Muscle of arm (tissue), 14 donors: ENCODE measurements at places on chromosomes 11 and 22.
A peak's percentile ranks its signal among the peaks of the same experiment; 100 is the strongest.

DNA sequence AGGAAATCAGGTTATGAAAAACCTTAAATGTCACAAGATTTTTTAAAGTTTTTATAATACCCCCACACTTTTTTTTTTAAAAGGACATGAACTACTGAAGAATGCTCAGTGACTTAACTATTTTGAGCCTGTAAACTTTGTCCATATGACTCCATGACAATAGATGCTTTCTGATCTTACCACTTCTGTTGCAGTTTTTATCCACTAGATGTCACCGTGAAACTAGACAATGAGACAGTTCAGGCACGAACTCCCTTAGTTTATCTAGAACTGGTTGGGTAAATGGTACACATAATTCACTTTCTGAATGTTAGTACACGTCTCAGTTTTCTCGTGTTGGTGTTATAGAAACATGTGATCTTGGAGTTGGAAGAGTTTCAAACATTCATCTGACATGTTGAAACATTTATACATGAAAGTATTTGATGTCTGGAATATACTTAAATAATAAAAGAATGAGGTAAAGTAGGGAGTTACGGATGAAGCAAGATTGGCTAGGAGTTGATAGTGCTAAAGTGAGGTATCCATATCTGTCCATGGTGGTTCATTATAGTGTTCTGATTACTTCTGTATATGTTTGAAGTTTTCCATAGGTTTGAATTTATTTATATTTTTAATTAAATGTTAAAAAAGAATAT, 8.1 kb downstream of the CCDC15 start:
- peak; percentile 66 for DNase-seq

DNA sequence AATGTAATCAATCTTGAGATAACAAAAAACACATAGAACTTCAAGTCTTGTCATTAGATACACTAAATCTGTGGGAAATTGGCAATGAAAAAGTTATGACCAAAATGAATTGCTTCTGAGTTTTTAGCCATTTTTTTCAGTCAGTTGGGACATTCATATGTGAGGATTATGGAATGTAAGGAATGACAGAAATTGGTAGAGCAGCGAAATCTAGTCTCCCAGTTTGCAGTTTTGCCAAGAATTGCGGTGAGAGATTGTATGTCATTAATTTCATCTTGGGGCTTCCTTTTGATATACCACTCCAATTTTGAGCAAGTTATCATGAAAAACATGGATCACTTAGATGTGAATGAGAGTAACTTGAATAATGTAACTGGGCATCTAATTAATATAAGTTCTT, 49.9 kb downstream of the SIK2 start:
- DNase-seq = no peak

GRCh38 chr11:119865661-119866156, 136.7 kb upstream of the NECTIN1 start:
- DNase-seq = no peak

DNA sequence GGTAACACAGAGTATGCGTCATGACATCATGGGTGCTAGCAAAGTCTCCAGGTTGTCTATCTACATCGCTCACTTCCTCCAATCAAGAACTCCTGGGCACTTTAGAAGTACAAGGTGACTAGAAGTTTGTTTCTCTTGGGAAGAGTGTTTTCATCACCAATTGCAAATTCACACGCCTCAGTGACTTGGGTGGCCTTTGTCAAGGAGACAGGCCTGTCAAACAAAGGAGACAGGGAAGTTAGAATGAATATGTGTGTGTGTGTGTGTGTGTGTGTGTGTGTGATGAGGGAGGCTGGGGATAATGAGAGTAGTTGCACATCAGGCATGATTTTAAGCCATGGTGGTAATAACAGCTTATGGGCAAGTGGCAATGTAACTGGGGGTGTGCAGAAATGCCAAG, 953.2 kb downstream of the OPCML start:
- no peak for DNase-seq

GRCh38 chr11:15913261-15913660, 443.1 kb downstream of the SOX6 start:
- no peak for DNase-seq

- DNase-seq = no peak
Measured at GRCh38 chr11:33696411-33696810, 4.2 kb downstream of the C11orf91 start.

DNA sequence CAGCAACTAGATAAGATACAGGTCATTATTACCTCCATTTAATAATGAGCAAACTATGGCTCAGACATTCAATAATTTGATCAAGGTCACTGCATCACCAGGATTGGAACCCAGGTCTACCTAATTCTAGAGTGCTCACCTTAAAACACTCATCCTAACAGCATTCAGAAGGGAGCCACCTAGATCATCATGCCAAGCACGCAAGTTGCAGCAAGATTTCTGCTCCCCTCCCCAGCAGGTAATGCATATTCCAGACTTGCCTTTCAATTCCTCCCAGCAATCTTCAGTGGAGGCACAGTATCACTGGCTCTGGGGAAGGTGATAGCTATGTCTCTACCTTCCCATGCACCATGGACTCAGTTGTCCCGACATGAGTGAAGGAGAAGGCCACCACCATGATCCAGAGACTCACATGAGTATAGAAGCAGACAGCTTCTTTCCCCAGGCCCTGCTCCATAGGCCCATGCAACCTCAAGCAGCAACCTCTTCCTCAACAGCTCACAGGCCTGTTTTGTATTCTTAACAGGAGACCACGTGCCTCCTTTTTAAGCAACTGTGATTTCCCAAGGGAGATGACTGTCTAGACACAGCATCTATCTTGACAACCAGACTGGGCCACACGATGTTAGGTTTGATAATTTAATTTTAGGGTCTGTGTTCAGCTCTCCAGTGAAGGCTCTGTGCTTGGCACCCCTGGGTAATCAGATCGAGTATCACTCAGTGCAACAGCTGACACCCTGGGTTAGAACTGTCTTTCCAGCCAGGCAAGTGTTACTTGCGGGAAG, 36.4 kb downstream of the RAB30 start:
- DNase-seq = peak; percentile 17

DNA sequence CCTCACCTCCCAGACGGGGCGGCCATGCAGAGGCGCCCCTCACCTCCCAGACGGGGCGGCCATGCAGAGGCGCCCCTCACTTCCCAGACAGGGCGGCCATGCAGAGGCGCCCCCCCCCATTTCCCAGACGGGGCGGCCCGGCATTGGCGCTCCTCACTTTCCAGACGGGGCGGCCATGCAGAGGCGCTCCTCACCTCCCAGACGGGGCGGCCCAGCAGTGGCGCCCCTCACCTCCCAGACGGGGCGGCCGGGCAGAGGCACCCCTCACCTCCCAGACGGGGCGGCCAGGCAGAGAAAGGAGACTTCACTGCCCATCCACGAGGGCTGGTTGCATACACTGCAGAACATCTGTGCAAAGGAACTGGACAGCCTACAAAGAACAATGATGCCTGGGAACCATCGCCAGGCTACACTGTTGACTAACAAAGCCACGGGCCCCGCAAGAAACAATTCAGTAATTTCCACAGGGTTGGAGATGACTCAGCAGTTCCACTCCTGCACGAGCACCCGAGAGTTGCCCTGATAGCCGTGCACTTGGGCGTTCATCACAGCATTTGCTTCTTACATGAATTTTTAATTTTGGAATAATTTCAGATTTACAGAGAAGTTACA, 58.7 kb downstream of the CTTN start:
- no peak for DNase-seq

- DNase-seq = no peak
Measured at GRCh38 chr11:70763606-70764005, 365.3 kb downstream of the CTTN start.

DNA sequence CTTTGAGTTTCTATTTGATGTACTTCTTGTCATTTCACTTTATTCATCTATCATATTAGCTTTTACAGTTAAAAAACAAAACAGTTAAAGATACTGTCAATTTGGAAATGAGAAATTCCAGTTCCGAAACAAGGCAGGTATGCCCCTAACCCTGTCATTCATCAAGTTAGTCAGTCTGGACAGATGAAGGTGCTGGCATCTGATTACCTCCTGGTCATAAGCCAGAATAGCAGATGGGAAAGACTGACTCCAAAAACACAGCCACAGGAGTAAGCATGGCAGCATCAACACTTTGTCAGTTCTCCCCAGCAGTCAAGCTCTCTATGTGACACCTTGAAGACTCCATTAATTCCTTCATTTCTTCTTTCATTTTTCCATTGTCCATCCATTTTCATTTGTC, 4.3 kb downstream of the LRRC51 start:
- no peak for DNase-seq

DNA sequence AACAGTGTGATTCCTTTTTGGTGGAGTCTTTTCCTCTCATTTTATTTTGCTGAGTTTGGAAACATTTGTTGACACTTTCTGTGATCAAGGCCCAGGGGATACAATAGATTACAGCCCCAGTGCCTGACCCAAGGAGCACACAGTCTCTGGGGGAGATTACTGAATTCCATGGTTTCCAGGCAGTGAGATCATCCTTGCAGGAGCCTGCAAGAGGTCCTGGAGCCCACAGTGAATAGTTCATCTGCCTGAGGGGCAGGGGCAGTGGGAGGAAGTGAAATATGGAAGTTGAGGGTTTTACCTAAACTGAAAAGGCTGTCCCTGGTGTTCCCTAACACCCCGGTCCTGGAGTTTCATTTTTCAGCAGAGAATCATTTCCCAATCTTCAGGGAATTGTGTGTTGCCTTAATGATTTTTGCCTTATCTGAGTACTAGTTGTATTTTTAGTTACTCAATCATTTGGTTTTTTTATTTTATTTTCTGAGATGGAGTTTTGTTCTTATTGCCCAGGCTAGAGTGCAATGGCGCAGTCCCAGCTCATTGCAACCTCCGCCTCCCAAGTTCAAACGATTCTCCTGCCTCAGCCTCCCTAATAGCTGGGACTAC, 7.7 kb downstream of the CCS start:
- DNase-seq = no peak

- no peak for DNase-seq
Measured at GRCh38 chr11:821512-822371, 3.0 kb downstream of the PNPLA2 start.

GRCh38 chr22:41410311-41410751, 28.6 kb downstream of the TEF start:
- no peak for DNase-seq

DNA sequence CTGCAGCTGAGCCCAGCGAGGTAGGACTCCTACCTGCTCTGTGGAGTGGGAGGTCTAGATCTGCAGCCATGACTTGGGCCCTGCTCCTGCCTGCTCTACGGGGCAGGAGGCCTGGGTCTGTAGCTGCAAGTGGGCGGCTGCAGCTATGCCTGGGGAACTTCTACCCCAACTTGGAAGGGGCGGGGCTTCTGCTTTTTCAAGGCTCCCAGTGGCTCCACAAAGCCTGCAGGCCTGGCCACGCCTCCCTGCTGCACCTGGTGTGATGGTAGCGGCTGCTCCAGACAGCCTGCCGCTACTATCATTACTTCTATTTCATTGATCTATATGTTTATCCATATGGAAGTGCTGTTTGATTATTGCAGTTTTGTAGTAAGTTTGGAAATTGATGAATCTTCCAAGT, 121.2 kb downstream of the NELL1 start:
- DNase-seq = no peak

DNA sequence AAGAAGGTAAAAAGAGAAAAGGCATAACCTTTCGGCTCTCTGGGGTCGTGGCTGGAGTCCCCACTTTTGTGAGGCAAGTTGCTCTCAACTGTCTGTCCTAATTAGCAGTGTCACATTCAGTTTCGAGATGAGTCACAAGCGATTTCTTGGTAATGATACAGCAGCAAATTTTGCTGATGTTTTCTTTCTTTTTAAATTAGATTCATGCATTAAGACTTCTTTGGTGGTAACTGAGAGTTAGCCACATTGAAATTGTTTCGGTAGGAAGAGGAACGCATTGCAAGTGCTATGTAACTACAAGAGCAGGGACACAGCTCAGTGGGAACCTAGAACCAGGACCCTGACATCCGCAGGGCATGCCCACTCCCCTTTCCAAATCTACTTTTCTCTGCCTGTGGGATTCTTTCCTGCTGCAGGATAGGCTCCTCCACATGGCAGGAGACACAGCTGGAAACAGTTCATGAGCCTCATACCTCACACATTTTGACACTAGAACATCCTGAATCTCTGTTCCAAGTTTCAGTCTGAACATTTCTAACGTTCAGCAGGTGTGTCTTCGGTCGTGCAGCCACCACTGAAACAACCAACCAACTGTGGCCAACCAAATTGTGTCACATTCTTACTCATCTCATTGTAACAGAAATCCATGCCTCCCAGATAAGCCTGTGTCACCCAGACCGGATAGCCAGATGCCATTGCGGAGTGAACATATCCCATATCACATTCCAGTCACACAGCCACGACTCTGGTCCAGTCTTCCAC, 987.6 kb downstream of the NTM start:
- no peak for DNase-seq

DNA sequence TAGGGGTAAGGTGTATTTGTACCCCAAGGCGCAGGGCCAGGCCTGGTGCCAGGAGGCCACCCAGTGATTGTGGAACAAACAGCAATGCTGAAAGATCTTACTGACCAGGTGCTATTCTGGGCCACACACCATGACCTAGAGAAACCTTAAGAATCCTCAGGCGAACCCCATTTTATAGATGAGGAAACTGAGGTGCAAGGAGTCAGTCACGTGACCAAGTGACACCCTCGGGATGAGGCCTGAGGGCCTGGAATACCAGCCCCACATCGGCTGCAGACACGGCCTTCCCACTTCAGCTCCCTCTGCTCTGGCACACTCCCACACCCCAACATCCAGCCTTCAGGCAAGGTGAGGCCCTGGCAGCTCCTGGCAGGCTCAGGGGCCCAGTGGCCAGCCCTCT, 13.1 kb downstream of the CABP7 start:
- no peak for DNase-seq

DNA sequence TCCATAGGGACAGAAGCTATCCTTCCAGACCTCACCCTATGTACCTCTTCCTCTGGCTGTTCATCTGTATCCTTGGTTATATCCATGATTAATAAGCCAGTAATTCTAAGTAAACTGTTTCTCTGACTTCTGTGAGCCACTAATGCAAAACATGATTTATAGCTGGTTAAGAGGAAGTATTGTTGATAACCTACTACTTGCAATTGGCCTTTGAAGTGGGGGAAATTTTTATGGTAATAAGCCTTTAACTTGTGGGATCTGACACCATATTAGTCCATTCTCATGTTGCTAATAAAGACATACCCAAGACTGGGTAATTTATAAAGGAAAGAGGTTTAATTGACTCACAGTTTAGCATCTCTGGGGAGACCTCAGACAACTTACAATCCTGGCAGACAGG, 21.9 kb downstream of the CASP12 start:
- no peak for DNase-seq

- DNase-seq = no peak
Measured at GRCh38 chr22:48426466-48427380, 1401.0 kb downstream of the BRD1 start.

- DNase-seq = no peak
Measured at GRCh38 chr11:130740819-130741218, 175.5 kb downstream of the SNX19 start.

- DNase-seq = peak; percentile 56
Measured at GRCh38 chr11:119368121-119369034, 13.1 kb downstream of the USP2 start.

DNA sequence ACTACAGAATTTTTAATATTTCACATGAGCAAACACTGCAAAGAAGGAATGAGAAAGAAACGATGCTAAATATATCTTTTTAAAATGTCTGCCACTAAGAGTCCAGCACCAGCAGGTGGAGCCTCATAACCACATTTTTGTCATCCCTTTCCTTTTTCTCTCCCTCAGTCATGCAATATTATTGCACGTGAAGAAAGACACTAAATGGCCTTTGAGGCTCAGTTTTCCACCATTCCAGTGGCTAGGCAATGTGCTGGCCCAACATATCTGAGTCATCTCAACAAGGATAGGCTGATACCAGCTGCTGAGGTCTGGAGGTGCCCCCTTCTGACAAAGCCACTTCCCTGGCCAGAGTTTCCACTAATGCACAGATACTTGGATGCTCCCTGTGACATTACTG, 1.8 kb downstream of the ALKBH8 start:
- DNase-seq = peak; percentile 60

GRCh38 chr22:46069521-46070214, 80.7 kb upstream of the PPARA start:
- no peak for DNase-seq
